Chondrocyte (in vitro differentiated cells): ENCODE measurements at places on chromosomes 5 and 9. TPM values are rescaled to one million over a fixed set of nuclear protein-coding genes. Genes with fewer than 3 reads are reported as not detected.

DNA sequence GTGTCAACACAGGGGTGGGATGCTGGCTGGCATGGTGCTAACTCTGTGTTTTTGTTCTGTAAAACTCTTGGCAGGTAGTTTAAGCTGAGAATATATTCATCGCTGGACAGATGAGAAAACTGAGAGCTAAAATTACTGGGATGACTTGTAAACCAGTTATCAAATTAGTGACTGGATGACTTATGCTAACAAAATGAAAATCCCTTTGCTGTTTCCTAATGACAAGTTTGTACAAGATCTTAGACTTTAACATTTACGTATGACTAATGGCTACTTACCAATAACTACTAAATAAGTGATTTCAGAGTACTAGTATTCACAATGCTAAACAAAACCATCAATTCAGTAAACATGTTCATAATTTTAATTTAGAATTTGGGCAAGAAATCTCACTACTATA lies 854.8 kb upstream of the ARRDC3 start:
- H3K36me3 ChIP-seq: peaks cover 2% of the 10 kb centered on the region
- H3K4me3 ChIP-seq: no peak overlapping the region
- no peaks in the 10 kb centered on the region for H3K27me3 ChIP-seq
- no peak for DNase-seq
- H3K27ac ChIP-seq: no peak overlapping the region
- no peaks in the 10 kb centered on the region for H3K4me1 ChIP-seq

DNA sequence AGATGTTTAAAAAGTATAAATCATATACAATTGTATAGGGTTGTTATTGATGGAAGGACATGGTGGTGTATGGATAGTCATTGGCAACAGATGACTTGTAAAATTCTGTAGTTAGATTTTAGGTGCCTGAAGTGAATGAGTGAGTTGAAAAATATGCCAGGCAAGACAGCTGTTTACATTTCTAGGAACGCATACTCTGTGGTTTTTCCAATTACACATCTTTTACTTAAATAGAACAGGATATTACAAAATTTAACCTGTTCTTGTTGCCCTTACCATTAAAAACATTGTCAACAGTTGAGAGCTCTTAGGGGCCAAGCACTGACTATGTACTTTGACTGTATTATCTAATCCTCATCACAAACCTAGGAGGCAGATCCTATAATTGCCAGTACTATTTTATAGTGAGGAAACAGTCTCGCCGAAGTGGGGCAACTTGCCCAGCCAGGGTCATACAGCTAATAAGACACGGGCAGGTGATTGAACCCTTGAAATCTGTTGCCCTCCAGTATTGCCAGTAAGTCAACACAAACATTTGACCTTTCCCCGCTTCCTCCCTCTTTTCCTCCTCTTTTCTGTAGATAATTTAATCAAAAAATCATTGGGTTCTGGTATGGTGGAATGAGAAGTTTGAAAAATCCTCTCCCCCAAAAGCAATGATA lies 88.6 kb downstream of the MACROH2A1 start:
- no peak for DNase-seq
- H3K36me3 ChIP-seq: no peaks in the 10 kb centered on the region
- H3K4me1 ChIP-seq: peaks cover 22% of the 10 kb centered on the region
- H3K27ac ChIP-seq: no peak overlapping the region

- no peak for DNase-seq
- no peak overlapping the region for H3K27ac ChIP-seq
- H3K36me3 ChIP-seq: no peaks in the 10 kb centered on the region
- no peaks in the 10 kb centered on the region for H3K4me1 ChIP-seq
- H3K27me3 ChIP-seq: peaks cover 17% of the 10 kb centered on the region
- H3K4me3 ChIP-seq: no peak overlapping the region
Measured at GRCh38 chr9:117869287-117869686, 165.1 kb downstream of the TLR4 start.

Gene PCDHGA8
- 0.47 to 0.59 TPM (median 0.51 TPM) in 3 replicates for total RNA-seq
